ENCODE measurements at places on chromosomes 16 and 17.

GRCh38 chr16:87254296-87254695 lies 62.9 kb downstream of the C16orf95 start:
- DNase-seq = no peak

DNA sequence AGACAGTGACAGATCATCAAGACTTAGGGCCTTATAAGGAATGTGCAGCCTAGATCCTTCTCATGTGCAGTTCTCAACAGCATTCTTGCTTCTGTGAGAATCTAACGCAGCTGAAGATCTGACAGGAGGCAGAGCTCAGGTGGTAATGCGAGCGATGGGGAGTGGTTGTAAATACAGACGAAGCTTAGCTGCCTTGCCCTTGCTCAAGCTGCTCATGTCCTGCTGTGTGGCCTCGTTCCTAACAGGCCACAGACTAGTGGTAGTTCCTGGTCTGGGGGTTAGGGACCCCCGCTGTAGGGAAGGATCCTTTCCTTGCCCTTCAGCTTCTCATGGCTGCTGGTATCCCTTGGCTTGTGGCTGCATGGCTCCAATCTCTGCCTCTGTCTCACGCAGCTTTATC lies 10.3 kb upstream of the NTN1 start:
- DNase-seq = no peak

DNA sequence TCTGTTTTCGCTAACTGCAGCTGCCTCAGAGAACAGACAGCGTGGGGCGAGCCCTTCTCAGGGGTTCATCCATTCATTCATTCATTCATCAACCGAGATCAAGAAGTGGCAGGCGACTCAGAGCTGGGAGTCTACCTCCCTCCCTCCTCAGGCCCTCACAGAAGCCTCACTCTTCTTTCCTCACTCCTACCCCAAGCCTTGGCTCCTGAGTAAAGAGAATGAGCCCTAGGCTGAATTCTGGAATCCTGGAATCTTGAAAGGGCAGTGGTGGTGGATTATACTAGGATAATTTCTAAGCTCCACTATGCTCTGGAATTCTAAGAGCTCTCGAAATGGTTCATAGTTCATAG lies 2.3 kb upstream of the DLX3 start:
- DNase-seq = no peak

DNA sequence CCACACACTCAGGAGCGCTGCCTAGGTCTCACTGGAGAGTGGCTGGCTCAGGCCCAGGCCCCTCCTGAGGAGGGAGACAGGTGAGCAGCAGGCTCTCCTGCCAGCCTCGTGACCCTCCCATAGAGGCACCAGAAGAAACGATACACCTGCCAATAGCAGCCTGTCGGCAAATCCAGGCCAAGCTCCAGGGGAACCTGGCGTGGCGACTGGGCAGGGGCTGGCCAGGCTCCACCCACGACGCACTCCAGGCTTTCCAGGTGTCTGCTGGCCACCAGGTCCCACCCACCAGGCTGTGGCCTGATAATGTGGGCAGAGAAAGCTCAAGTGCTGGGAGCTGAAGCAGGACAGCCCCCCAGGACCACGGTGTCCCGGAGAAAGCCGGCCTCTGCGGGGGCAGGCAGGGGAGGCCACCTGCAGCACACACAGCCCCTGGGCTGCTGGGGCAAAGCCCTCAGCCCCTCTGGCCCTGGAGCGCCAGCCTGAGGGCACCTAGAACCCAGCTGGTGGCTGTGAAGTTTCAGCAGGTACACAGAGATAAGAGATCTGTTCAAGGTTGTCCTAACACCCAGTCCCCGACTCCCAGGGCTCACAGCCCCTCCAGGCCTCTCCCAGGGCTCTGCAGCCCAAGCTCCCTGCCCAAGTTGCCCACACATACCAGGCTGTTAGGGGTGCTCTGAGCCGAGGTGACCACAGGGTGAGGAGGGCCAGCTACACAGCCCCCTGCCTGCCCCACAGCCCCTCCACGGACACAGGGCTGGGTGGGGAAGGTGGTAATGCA lies 2.4 kb downstream of the PGAP6 start:
- no peak for DNase-seq

- DNase-seq = no peak
These were observed 14.9 kb downstream of the C17orf50 start for GRCh38 chr17:35775583-35775982.

- no peak for DNase-seq
These were observed 612.3 kb upstream of the EEF2KMT start for GRCh38 chr16:5709889-5710288.

DNA sequence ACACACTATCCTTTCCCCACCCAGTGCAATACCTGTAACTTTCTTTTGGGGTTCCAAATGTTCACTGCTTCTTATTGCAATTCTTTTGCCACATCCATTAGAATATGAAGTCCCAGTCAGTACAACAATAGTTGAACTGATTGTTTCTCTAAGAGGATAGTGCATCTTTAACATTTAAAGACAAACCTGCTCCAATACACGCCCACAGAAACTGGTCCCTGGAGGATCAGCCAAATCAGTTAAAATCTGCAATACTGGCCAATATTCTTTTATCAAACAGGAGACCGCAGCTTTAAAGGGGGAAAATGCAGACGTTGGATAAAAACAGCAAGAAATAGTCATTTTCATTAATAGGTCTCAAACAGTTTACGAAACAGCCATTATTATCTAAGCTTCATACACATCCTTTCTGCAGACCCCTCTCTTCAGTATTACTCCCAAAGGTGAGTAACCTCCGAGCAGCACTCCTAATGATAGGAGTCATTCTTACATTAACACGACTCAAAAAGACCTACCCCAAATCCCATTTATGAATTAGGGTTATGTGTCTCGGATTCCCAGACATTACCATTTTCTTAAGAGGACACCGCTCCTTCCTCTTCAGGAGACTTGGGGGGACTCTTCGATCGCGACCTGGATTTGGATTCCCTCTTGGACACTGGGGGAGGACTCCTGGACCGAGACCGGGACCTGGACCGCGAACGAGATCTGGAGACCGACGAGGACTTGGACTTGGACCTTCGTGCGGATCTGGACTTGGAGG lies 1.4 kb downstream of the SRSF2 start:
- no peak for DNase-seq

- no peak for DNase-seq
These were observed 216.8 kb downstream of the ENGASE start for GRCh38 chr17:79291391-79291790.

DNA sequence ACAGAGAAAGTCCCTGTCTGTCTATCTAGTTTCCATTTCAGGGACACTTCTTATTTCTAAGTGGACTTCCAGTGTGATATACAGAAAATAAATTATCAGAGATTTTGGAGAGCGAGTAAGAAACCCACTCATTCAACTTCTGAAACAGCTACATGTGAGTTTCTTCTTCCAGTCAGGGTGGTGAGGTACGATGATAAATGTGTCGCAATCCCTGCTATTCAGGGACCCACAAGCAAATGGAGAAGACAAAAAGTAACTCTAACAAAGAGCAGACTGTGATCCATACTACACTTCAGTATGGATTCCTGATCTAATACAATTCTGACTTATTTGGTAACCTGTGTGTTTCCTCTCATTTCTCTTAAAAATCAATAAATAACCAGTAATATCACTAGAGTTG lies 16.8 kb downstream of the CNTNAP4 start:
- DNase-seq = no peak

- no peak for DNase-seq
These were observed 475.9 kb downstream of the GRIN2A start for GRCh38 chr16:9706217-9706836.

GRCh38 chr17:17443173-17443572 lies 33.6 kb upstream of the MED9 start:
- DNase-seq = no peak

GRCh38 chr17:1440921-1441320 lies 15.1 kb downstream of the CRK start:
- DNase-seq = no peak

GRCh38 chr17:78129351-78130089 lies 965 bp upstream of the TMC6 start:
- no peak for DNase-seq

DNA sequence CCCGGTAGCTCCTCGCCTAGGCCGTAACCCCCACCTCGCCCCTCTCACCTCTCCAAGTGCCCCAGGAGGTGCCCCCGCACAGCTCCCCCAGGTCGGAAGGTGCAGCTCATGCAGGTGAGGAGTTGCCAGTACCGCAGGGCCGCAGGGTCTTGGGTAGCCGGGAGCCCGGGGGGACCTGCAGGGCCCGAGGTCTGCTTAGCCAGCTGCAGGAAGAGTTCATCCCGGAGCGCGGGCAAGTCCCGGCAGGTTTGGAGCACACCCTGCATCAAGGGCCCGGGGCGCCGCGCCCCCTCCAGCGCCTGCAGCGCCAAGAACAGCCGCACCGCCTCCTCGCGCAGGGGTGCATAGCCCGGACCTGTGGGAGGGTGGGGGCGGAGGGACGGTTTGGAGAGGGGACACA lies 4.8 kb downstream of the PLEKHH3 start:
- DNase-seq = no peak

DNA sequence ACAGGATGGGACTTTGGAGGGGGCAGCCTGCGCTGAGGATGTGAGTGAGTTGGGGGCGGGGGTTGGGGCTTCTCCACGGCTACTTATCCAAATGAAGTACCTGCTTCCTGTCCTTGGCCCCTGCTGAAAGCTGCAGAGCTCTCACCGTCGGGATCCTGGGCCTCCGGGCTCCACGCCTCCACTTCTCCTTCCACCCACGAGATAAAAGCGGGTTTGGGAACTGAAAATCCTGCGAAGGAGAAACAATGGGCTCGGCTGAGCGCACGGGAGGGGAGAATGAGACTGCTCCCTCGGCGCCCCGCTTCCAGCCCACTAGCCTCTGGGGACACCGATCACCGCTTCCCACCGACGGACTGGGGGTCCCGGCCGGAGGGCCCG lies 486 bp downstream of the ZNF785 start:
- no peak for DNase-seq

DNA sequence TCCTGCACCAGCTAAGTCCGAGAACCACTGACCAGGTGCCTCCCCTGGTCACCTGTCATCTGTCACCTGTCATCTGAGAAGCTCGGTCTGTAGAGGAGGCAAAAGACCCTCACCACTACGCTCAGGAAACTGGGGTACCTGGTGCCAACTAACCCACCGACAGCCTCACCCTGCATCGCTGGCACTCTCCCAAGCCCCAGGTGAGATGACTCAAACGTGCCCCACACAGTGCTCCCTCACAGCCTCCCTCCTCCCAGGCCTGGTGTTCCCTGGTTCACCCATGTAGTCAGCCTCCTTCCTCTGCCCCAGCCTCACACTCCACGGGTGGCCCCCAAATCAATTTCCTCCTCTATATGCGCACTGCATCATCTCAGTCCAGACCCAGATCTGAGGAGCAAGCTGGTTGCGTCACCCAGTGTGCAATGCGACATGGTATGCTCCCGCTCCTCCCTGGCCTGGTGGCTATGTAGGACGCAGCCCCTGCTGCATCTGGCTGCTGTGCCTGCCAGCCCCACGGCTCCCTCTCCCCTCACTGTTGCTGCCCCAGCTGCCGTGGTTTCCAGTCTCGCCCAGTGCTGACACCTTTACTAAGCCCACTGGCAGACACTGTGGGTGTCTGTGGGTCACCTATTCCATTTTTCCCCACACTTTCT lies 68.3 kb downstream of the GTF3C1 start:
- DNase-seq = no peak

- DNase-seq = no peak
These were observed 50.0 kb downstream of the TENT4B start for GRCh38 chr16:50202926-50203624.

- DNase-seq = no peak
These were observed 5.4 kb upstream of the RHOT1 start for GRCh38 chr17:32136856-32137255.

DNA sequence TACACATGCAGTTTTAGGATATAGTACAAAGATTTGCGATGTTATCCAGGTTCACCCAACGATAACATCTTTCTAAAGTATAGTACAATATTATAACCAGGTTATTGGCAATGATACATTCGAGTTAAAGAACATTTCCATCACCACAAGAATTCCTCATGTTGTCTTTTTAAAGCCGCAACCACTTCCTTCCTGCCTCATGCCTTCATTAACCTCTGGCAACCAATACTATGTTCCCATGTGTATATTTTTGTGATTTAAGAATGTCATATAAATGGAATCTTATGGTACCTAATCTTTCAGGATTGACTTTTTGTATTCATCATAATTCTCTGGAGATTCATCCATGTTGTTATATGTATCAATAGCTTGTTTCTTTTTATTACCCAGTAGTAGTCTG lies 1183.2 kb downstream of the CDH11 start:
- DNase-seq = no peak

DNA sequence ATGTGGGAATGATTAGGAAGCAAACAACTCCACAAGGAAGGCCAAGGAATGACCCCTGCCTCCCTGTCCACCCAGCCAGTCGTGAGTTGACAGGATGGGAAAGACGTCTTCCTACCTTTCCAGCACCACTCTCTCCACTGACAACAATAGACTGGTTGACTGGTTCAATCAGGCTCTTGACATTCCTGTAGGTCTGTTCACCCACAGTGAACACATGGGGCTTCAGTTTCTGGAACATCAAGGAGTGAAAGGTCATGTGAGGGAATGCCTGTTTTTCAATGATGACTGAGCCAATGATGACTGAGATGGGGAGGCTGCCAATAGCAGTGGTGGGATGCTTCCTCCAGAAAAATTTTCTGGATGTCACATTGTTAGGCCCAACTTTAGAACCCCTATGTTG lies 9.6 kb downstream of the MYO19 start:
- DNase-seq = no peak

GRCh38 chr17:50518384-50519023 lies 10.3 kb downstream of the MYCBPAP start:
- DNase-seq = no peak

All from right forelimb (tissue), 1 donor.